ENCODE measurements at places on chromosomes 5 and 9.

DNA sequence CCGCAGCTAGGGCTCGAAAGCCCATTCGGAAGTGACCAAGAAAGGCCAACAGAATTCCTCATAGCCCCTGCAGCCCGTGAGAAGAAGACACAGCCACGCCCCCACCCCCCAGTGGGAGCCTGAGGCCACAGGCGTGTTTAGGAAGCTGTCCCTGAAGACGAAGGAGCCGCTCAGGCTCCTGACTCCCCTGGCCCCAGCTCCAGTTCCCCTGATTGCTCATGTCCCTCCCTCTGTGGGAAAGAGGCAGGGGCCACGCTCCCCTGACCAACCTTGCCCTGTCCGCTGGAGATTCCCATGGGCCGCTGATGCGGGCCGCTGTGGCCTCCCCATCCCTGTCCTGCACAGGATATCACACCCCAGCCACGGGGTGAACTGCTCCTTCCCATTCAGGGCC, 13.6 kb downstream of the ROPN1L start:
- no peak for DNase-seq

DNA sequence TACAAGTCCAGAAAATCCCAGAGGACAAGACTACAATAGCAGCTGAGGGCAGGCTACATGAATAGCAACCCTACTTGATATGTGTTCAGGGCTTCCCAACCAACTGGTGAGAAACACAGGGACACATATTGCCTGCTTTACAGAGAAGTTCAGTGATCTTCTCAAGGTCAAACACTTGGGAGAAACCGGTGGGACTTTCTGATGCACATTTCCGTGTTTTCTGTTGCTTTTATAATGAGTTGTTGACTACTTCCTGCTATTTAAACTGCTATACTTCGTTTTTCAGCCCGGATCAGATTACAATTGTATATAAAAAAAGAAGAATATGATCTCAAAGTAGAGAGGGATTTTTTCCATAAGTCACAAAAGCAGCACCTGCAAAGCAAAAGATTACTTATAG, 175.1 kb downstream of the SNX18 start:
- DNase-seq: no peak

DNA sequence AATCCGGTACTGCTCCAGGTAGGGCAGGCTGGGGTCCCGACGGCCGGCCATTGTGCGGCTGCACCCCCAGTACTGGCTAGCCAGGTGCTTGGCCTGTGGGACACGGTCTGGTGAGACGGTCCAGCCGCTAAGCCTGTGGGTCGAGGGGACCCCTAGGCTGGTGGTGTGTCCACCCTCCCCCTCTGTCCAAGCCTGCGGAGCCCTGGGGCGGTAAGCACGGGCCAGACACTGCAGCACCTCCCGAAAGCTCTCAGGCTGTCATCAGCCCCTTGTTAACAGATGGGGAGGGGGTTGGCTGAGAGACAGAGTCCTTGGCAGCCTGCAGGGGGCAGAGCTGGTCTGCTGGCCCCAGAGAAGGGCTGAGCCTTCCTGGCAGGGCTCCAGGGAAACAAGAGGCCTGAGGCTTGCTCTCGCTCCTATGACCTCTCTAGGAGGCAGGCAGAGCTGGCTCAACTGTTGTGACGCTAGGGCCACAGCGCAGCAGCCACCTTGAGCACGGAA, 11.8 kb upstream of the MRNIP start:
- DNase-seq: no peak

- DNase-seq: no peak
These were observed 324.7 kb downstream of the FAM170A start for GRCh38 chr5:119954106-119954505.

DNA sequence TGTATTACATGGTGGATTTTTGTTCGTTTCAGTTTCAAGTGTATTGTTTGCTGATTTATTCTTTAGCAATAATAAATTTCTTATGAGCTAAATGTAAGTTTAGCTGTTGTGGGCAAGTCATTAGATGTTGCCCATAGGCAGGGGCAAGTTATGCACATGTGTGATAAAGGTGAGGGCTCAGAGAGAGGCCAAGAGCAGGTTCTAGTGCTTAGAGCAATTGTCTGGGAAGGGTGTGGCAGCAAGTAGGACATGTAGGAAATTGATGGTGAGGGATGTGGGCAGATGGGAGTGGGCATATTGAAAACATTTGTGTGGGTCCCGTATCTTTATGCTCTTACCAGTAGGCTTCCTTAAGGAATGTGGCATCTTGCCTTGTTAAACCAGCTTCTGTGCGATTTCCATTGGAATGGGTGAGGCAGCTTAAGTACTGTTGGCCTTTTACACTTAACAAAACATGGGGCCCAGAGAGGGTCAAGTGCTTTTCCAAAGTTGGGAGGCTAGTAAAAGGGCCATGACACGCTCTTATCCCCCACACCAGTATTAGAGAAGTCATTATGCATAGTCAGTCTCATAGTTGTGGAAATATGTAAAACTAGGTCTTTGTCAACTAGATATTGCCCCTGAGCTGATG, 60.6 kb downstream of the KDM4C start:
- no peak for DNase-seq

Data from activated CD8-positive, alpha-beta memory T cell treated with anti-CD3 and anti-CD28 coated beads, Interleukin-2, amount 50 U/mL, for 48 hours (primary cell).